ENCODE measurements at places on chromosomes 1 and 21.

DNA sequence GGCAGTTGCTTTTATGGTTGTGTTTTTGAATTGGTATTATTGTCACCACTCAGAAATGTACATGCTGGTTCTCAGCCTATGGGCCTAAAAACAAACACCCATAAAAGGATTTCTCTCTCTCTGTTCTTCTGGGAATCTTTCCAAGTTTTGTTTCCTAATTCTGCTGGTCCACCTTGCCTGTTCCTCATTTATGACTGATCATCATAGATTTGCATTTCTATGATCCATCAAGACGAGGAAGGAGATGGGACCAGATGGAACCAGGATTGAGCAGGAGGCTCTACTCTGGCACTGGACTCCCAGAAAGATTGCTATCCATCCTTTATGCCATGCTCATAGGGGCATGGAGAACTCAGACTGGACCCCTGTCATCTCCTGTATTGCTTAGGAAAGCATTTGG is 162.2 kb downstream of the C1orf94 start:
- no peak for ATAC-seq

DNA sequence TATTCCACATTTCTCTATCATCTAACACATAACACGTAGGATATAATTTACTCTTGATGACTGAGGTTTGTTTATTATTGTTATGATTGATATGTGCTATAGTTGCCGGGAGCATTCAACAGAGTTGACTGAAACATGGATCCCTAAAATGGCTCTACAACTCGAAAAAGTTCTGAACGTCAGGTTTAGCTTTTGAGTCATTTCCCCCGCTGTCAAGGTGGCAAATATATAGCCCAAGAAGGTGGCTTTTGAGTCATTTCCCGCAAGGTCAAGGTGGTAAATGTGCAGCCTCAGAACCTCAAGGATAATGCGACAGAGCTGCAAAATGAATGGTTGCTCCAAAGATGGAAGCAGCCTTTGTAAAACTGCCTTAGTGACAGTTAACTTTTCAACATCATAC is 104.0 kb downstream of the NIBAN1 start:
- ATAC-seq, result peak; percentile 30

- peak; percentile 99 for ATAC-seq
These were observed 50.6 kb upstream of the LYST start for GRCh38 chr1:235917267-235917811.

DNA sequence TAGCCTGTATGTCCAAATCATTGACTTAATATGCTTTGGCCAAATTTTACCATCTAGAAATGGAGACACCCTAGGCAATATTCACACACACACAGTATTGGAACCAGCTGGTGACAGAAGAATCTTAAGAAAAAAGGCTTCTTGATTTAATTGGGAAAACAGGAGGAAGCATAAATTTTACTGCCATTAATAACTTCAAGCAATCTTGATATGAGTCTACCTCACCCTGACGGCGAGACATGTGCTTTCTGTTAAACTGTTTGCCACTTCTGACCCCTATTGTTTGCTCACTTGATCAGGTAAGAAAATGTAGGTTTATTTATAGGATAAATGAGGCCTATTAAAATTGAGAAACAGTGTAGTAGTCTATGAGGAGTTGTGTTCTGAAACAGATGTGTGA is 73.2 kb downstream of the KIFAP3 start:
- no peak for ATAC-seq

GRCh38 chr1:153849487-153850185 is 73.1 kb downstream of the GATAD2B start:
- ATAC-seq, result peak; percentile 9

GRCh38 chr1:15407580-15407979 is 2.1 kb upstream of the EFHD2 start:
- ATAC-seq, result no peak

DNA sequence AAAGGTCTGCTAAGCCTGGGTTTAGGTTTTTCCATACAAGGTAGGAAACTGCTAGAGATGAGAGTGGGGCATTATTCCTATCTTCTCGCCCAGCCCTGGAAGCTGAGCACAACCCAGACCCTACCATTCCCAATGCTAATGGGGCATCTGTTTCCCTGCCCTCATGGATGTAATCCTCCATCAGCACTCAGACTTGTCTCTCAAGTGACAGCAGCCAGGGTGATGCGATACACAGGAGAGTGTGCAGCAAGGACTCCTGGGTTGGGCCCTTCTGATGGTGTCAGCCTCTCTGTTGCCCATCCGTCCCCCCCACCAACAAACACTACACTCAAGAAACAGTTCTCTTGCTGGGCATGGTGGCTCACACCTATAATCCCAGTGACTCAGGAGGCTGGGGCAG is 5.9 kb upstream of the INPP5B start:
- no peak for ATAC-seq

DNA sequence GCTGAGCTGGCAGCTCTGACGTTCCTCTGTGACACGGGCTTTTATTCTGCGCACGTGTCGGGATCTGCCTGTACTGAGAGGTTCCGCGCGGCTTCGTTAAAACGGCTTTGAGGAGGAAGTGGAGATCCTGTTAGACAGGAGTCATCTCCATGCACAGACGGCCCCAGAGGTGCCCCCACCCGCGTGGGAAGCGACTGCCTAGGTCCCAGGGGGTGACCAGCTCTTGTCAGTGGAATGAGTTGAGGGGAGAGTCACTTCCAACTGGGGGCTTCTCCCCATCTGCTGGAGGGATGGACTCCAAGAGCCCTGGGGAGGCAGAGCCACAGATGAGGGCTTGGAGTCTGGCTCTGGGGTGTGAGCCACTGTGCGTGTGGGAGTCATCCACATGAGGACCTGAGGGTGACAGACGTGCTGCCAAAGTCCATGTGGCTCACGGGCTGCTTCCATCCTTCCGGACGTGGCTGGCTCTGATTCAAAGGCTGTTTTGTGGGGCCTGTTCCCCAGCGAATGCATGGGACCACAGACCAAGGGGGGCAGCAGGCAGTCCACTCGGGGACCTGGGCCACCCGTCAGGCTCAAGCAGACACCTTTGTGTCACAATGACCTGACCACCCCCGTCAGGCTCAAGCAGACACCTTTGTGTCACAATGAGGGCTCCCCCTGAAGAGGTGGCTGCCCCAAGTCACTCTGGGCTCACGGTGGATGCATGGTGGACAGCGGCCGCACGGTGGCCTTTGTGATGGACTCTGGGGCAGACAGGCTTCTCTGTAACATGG is 26.8 kb downstream of the PTTG1IP start:
- peak; percentile 55 for ATAC-seq

- ATAC-seq, result no peak
These were observed 44.0 kb downstream of the UBASH3A start for GRCh38 chr21:42447732-42448131.

DNA sequence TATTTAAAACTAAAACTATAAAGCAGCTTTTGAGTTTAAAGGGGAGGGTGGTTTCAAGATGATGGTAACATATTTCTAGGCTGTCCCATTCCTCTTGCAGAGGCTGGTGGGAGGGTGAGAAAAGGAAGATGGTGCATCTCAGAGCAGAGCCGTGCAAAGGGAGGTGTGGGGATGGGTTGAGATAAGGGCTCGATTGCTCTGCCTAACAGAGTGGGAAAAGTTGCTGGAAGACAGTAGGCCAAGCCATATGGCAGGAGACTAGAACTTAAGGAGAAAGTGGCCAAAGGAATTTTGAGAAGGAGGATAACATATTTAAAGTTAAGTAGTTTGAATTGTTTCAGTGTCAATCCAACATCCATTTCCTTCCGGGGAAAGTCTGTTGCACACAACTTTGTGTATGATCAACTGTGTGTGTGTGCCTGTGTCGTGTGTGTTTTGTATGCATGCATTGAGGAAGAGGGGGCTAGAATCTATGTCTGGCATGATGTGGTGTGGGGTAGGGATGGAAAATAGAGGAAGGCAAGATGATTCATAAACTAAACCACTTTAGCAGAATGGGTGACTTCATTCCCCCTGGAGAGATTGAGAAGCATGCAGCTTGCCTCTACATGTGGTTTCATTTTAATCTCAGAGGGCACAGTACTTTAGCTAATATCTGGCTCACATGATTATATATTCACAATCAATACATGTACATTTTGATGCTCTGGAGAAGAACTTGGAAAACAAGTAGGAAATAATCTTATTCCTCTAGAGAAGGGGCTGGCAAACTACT is 145.0 kb upstream of the DNAH14 start:
- no peak for ATAC-seq

- ATAC-seq, result no peak
These were observed 36.7 kb downstream of the SLC19A1 start for GRCh38 chr21:45505416-45506021.

DNA sequence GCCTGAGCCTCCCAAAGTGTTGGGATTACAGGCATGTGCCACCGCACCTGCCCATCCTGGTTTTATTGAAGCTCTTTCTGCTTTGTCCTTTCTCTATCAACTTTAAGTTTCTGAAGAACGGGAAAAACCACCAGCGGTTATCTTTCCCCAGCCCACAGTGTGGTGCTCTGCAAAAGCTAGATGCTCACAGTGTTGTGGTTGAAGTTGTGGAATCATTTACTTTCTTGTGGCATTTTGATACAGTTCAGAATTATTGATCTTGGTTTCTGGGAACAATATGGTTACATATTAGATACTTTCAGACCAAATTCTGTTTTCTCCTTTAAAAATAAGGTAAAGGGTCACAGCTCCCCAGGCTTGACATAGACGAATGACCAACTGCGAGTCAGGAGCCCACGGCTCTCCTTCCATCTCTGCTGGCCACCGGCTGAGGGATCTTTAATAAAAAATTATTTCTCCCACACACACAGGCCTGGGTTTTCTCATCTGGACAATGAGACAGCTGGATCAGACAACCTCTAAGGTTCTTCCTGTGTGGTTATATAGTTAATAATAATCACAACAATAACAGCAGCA is 385.3 kb downstream of the SETD4 start:
- no peak for ATAC-seq

DNA sequence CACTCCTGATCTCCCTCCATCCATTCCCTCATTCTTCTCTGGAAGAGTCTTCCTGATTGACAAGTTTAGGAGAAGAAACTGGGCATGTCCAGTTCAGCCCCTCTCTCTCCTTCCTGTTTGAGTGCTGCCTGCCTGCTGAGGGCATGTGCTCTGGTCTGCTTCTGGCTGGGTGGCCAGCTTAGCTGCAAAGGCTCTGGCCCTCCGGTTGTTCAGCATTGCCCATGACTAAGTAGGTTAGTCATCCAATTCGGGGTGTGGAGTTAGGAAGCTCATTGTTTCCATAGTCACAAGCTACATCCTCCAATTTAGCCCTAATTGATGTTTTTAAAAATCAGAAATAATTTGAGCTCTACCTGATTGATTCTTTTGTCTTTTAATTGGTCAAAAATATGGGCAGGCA is 25.6 kb upstream of the PLA2G2E start:
- no peak for ATAC-seq

GRCh38 chr1:20093940-20094391 is 24.0 kb downstream of the PLA2G5 start:
- no peak for ATAC-seq

DNA sequence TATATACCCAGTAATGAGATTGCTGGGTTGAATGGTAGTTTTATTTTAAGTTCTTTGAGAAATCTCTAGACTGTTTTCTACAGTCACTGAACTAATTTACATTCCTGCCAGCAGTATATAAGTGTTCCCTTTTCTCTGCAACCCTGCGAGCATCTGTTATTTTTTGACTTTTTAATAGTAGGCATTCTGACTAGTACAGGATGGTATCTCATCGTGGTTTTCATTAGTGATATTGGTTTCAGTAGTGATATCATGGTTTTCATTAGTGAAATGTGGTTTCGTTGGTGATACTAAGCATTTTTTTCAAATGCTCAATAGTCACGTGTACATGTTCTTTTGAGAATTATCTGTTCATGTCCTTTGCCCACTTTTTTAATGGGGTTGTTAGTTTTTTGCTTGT is 316.8 kb downstream of the PTBP2 start:
- no peak for ATAC-seq

GRCh38 chr1:178057141-178057765 is 36.7 kb upstream of the RASAL2 start:
- ATAC-seq, result no peak

GRCh38 chr21:16195538-16195910 is 465.7 kb downstream of the USP25 start:
- ATAC-seq, result no peak

DNA sequence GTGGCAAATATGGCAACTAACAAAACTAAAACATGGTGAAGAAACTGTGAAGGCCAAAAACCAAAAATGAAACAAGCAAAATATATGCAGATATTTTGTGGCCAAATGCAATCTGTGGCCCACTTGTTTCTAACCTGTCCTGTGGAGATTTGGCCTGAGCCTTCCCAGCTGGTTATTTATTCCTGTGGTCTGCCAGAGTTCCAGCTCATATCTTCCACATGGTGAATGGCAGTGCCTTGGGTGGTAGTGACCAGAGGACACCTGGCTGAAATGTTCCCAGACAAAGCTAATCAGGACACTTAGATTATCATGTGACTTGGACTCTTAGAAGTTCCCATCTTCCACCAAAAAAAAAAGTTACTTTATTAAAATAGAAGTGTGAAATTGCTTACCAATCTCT is 39.7 kb downstream of the RNASEL start:
- ATAC-seq, result no peak

GRCh38 chr1:12088607-12089006 is 25.5 kb downstream of the TNFRSF8 start:
- peak; percentile 21 for ATAC-seq

- ATAC-seq, result no peak
These were observed 39.5 kb downstream of the TRIM11 start for GRCh38 chr1:228366866-228367741.

DNA sequence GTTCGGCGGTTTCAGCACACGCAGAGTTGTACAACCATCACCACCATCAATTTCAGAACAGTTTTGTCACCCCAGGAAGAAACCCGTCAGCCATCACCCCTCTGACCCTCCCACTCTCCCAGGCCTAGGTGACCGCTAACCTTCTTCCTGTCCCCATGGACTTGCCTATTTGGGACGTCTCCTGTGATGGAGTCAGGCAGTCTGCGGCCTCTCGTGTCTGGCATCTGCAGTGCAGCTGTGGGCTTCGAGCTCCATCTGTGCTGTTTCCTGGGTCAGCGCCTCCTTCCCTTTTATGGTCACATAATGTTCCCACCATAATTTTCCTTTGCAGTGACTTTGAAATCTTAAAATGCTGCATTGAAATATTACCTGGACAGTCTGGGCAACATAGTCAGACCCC is 24.4 kb downstream of the SLC45A1 start:
- ATAC-seq, result no peak

DNA sequence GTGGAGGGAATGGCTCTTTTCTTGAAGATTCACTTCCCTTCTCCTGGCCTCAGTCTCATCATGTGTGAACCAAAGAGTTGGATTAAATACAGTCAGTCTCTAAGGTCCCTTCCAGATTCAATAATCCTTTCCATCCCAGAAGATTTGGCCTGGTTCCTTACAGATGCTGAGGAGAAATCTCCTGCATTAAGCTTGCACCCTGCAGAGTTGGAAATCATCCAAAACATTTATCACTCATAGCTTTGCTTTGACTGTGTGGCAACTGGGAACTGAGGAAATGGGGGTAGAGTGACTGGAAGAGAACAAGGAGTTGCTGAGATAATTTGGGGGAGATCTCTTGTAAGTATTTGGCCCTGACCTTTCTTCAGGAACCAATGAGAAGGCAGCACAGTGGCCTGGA is 220.5 kb upstream of the SGIP1 start:
- ATAC-seq, result no peak
